ENCODE measurements at places on chromosomes 2 and 18.

GRCh38 chr18:72910045-72910444 lies 42.3 kb upstream of the NETO1 start:
- DNase-seq, result no peak

- no peak for DNase-seq
These were observed 5.2 kb upstream of the C18orf63 start for GRCh38 chr18:74310411-74310810.

DNA sequence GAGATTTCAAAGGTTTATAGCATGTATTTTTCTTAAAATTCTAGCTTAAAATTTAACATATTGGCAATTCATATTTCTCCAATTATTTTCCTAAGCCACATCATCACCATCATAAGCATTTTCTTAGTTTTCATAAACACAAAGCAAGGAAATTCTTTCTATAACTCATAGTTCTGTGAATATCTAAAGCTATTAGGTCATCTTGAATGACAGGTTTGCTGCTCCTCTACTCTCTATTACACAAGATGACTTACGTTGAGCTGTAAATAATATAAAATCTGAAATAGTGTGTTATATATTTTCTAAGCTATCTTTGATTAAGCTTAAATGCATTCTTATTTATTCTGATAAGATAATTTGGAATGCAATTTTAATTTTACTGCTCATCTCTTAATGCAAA lies 984.6 kb upstream of the CNTNAP5 start:
- no peak for DNase-seq

DNA sequence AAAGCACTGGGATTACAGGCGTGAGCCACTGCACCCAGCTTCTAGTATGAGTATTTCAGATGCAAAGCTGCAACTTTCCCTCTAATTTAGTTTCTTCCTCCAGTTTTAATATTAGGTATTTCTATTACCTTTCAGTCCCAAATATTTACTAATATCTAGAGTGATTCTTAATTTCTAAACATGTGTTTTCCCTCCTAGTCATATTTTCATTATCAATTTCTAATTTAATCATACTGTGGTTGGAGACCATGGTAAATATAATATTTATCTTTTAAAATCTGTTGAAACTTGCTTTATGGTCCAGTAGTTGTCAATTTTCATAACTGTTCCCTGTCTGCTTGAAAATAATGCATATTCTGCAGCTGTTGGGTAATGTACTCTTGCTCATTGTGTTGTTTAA lies 245.9 kb upstream of the REV1 start:
- DNase-seq, result no peak

- no peak for DNase-seq
These were observed 260.1 kb upstream of the FAM98A start for GRCh38 chr2:33859176-33859575.

DNA sequence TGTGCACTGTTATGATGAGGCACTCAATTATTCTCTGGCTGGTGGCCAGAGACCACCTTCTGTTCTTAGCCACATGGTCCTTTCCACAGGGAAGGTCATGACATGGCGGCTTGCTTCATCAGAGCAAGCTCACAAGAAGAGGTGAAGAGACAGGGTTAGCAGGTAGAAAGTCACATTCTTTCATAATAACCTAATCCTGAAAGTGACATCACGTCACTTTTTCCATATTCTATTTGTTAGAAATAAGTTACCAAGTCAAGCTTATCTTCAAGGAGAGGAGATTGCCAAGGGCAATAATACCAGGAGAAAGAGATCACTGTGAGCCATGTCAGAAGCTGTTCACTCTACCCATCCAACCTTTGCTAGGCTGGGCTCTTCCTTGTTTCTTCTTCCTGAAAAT lies 139.4 kb downstream of the OSR1 start:
- no peak for DNase-seq

DNA sequence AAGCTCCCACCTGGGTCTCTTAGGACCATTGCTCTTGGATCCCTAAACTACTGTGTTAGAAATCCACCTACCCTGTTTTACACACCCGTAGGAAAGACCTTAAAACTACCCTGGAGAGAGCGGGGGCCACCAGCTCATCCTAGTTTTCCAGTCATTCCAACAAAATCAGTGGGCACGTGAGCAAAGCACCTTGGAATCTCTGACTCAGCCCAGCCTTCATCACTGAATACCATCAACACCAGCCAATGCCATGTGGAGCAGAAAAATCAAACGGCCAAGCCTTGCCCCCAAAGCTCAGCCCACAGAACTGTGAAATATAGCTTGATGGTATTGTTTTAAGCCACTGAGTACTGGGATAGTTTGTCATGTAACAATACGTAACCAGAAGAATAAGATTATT lies 449.7 kb upstream of the CHAC2 start:
- DNase-seq, result no peak

DNA sequence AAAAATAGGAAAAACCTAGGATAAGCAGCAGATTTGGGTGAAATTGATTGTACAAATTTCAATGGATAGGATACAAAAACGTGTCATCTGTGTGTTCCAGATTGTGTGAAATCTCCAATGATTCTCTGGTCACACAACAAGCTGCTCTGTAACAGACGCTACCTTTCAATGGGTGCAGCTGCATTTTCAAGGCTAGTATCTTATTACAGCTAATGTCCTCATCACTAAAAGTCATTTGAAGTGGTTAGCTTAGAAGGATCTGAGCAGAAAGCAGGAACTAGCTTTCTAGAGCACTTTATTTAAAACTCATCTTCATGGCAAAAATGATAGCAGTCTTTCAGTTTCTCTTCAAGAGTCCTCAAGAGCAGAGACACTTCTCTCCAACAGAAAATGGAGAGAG lies 364.6 kb downstream of the LRP1B start:
- no peak for DNase-seq

GRCh38 chr2:120271711-120272379 lies 19.2 kb downstream of the RALB start:
- DNase-seq, result no peak

GRCh38 chr2:179669196-179669595 lies 192.2 kb downstream of the ZNF385B start:
- no peak for DNase-seq

GRCh38 chr2:155382776-155383175 lies 684.3 kb downstream of the KCNJ3 start:
- no peak for DNase-seq

DNA sequence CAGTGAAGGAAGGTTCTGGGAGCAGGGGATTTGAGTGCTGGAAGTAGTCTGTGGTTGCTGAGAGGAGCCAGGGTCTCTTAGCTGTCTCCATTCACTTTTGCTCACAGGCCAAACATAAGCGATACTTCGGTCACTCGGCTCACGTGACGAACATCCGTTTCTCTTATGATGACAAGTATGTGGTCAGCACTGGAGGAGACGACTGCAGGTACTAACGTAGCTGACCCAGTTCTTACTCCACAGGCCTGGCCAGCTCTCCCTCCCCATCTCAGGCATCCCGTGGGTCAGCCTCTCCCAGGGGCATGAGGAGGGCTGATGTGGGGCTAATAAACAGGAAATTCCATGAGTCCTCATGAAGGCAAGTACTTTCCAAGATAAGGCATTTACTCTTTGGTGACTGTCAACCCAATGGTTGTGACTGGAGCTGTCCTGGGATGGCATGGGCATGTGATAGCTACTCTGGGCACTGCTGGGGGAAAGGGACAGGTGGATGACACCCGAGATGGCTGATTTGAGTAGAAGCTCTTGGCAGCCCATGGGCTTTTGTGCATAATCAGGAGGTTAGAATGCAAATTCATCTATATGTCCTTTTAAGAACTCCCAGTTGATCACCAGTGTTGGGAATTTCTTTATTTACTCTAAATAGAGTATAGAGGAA lies 81.6 kb downstream of the RTN4 start:
- no peak for DNase-seq

DNA sequence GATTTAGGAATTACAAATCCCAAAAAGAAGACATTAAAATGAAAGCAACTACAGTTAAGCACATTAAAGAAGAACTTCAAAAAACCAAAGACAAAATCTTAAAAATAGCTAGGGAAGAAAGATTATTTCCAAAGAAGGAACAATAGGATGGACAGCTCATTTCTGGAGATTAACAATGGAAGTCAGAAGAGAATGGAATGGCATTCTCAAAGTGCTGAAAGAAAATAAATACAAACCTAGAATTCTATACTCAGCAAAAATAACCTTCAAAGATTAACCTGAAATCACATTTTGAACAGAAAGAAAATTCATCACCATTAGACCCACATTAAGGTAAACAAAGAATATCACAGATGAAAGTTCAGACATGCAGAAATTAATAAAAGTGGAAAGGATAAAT lies 229.2 kb downstream of the HDAC4 start:
- DNase-seq, result no peak

DNA sequence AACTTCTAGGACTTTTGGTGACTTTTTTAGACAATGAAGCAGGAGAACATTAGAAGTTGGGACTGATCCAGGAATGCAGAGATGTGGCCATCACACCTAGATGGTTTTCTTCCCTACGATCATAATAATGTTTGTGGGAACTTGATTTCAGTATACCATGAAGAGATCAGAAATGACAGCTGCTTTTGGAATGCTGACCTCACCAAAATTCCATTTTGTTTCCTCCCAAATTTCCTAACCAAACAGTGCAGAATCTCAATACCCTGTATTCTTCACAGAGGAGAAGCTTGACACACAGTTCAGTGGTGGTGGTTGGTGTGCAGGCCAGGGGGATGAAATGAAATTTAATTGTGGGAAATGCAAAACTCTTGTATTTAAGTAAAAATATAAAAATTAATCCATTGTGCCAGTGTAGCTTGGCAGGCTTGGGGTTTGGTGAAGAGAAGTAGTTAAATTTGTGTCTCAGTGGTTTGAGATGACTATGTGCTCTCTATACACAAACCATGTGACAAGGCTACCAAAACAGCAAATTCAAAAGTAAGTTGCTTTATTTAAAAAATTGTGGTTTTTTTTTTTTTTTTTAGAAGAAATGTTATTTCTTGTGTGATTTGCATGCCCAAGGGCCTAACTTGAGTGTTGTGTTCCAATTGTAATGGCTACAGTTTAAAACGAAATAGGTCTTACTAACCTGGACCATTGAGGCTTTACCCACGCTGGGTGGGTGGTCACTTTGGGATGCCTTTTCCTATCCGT lies 252.4 kb downstream of the LPIN1 start:
- no peak for DNase-seq

- no peak for DNase-seq
These were observed 12.7 kb upstream of the CDC42EP3 start for GRCh38 chr2:37683921-37684780.

GRCh38 chr18:79578396-79579260 lies 101.0 kb upstream of the CTDP1 start:
- no peak for DNase-seq

DNA sequence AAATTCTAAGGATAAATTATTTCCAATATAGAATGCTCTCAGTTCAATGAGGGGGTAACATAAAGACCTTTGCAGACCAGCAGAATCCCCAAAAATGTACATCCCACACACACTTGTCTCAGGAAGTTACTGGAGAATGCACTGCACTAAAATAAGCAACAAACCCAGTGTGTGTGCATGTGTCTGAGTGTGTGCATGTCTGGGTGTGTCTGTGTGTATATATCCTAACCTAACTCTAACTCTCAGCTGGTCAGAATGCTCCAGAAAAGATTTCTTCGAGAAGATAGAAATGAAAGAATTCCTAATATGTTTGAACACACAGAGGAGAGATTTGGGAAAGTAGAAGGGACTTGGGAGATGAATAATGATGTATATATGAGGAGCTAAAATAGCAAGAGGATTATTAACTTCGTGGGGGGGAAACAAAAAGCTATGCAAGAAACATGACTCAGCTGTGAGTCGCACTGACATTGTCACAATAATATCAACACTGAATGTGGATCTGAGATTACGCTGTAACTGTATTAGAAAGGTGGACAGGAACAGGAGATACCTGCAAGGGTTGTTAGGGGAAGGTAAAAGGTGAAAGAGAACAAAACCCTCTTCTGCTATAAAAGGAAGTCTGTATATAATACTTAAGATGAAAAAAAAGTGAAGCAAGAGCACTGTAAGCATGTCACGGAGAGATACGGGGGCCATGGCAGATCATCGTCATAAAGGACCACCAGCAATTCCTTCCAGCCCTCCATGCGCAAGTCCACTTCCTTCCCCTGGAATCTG lies 11.1 kb downstream of the COLEC12 start:
- no peak for DNase-seq

- DNase-seq, result no peak
These were observed 756.5 kb upstream of the LRRTM1 start for GRCh38 chr2:81061016-81061415.

GRCh38 chr2:13768274-13768673 lies 864.2 kb upstream of the LRATD1 start:
- DNase-seq, result no peak

- DNase-seq, result no peak
These were observed 1915.7 kb upstream of the CELF4 start for GRCh38 chr18:39481281-39481680.

- no peak for DNase-seq
These were observed 10.4 kb downstream of the MAB21L4 start for GRCh38 chr2:240885566-240885965.

GRCh38 chr2:208489687-208490086 lies 83.1 kb downstream of the PTH2R start:
- DNase-seq, result no peak

DNA sequence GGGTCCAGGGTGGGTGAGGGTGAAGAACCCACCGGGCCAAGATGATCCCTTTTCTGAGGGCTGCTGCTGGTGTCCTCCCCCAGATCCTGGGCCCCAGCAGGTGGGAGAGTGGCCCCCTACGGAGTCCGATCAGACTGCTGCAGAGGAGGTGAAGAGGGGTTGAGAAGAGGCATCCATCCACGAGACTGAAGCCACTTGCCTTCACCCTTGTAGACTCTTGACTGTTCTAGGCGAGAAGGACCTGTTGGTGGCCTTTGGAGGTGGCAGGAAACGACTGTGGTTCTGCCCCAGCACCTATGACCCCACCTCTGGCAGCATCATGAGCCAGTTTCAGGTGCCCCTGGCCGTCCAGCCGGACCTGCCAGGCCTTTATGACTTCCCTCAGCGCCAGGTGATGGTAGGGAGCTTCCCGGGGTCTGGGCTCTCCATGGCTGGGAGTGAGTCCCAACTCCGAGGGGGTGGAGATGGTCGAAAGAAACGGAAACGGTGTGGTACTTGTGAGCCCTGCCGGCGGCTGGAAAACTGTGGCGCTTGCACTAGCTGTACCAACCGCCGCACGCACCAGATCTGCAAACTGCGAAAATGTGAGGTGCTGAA lies 1.5 kb downstream of the TET3 start:
- DNase-seq, result no peak

- DNase-seq, result no peak
These were observed 8.7 kb downstream of the NCK2 start for GRCh38 chr2:105753380-105753779.

DNA sequence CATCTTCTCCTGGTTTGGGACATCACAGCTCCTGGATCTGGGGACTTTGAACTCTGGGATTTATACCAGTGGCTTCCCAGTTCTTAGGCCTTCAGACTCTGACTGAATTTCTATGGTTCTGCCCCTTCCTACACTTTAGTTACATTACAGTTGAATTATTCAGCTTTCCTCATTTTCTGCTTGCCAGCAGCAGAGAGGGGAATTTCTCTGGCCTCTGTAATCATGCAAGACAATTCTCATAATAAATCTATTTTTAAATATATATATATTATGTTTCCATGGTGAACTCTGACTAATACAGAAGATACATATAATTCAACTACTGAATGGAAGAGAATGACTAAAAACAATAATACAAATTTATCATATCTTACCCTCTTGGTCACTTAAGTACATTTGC lies 1478.6 kb upstream of the ACVR2A start:
- DNase-seq, result no peak
